Fibroblast of skin of right quadriceps (primary cell): ENCODE measurements at places on chromosomes 2 and 18.

DNA sequence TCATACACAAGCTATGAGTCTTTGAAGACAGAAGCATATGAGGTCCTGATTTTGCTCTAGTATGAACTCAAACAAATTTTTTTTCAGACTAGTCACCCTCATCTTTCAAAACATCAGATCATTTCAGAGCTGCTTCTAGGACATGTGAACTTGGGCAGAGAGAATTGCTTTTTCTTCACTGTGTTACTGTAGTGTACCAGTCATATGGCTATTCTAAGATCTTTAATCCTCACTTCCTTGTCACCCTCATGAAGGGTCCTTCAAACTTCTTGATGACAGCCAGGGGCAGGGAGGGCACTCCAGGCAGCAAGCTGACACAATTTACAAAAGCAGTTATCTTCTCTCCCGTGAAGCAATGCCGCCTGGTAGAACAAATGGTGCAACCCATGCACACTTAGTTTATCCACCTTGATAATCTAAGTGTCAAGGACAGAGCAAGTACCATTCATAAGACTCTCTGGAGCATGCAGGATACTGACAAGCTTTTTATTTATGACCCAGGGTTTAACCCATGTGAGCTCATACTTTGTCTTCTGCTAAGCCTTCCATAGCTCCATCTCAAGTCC, 200.6 kb downstream of the DPP10 start:
- DNase-seq, result no peak

GRCh38 chr18:49863769-49864621, 50.7 kb upstream of the ACAA2 start:
- no peak for DNase-seq

DNA sequence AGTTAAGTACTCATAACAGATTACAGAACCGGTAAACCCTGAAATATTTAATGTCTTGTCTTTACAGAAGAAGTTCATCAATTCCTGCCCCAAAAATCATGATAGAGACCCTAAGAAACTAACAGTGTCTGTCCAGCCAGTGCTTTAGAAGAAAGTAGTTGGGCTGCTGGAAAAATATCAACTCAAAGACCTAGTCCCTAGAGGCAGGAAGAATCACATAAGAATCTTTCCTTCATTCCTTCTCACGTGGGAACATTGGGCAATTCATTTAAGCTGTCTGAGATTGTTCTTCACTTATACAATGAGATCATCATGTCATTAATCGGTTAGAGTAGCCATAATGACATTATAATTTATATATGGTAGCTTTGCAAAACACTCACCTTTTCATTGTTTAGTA, 156.4 kb downstream of the CCBE1 start:
- DNase-seq, result peak; percentile 80

- DNase-seq, result no peak
Measured at GRCh38 chr2:1862608-1863280, 118.4 kb upstream of the PXDN start.

- DNase-seq, result peak; percentile 70
Measured at GRCh38 chr2:1744446-1745170, at the start of gene PXDN. Gene PXDN (minus strand): TSS chr2:1744515. CDS start chr2:1744455, 60 bp downstream.

- peak; percentile 82 for DNase-seq
Measured at GRCh38 chr2:234363011-234363487, 133.8 kb downstream of the ARL4C start.

- DNase-seq, result no peak
Measured at GRCh38 chr2:224843141-224843540, 127.0 kb upstream of the CCDC195 start.

- DNase-seq, result no peak
Measured at GRCh38 chr2:173298536-173299097, 56.1 kb upstream of the CDCA7 start.

GRCh38 chr2:237565974-237566373, 400 bp upstream of the PRLH start:
- DNase-seq, result no peak
